ENCODE measurements at places on chromosomes 2 and 18.

- no peak for DNase-seq
These were observed 510.3 kb downstream of the RNF144A start for GRCh38 chr2:7427293-7428060.

DNA sequence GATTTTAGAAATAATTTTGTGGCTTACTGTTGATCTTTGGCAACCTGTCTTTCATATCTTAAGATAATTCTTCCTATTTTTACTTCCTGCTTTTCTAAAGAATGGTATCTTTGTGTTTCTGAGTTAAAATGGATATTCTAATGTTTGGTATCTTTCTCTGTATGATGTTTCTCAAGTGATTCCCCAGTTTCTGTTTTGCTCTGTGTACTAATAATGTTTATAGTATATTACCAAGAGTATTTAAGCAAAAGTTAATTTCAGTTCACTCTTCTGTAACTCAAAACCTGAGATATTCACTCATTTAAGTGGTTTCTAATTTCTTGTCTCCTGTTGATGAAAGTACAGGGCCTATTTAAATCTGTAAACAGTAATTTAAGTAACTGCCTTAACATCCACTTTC, 58.3 kb downstream of the CCDC150 start:
- no peak for DNase-seq

DNA sequence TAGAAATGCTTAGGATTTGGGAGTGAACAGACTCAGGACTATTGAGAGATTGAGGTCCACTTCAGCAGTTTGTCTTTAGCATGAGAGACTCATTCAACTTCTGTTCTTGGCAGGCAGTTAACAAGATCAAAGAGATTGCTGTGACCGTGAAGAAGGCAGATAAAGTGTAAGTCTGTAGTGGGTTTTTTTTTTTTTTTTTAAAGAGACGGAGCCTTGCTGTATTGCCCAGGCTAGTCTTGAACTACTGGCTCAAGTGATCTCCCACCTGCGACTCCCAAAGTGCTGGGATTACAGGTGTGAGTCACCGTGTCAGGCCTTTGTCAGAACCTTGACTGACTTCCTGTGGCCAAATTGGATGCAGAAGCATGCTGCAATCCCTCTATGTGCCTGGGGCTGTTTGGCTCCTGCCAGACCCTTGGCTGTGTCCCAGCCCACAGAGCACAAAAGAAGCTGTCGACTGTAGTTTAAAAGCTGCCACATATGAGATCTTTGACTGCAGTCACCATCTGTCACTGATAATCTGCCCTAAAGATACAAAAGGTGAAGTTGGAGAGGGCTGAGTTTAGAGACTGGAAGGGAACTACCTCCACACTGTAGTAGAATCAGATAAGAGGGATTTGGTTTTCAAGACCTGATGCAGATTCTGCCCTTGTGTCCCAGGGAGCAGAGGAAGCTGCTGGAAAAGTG, 9.9 kb downstream of the CCT7 start:
- DNase-seq, result no peak

DNA sequence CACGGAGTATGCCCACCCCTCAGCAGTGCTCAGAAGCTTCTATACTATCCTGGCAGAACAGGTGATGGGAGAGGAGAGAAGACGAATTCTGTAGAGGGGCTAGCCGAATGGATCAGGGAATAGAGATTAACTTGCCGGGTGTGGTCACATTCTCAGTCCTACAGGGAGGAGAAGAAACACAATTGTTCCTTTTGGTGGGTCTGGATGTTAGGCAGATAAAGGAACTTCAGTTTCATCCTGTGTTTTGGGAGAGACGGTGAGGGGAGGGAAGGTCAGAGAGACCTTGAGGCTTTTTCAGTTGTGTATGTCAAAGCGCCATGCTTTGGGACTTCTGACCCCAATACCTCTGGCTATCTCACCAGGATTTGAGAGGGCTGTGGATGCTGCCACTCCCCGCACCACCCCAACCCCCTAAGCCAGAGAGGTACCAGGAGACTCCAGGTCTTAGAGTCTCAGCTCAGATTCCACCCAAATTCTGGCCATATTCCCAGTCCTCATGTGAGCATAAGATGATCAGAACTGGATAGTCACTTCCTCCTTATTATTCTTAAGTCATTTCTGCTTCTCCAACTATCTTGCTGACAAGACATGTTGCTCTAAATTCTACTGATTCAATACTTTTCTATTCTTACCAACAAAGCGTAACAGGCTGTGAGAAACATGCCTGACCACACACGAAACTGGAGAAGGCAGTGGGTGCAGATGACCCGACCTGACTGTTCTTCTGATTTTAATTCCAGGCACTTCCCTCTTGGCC, 2.3 kb upstream of the TMEM37 start:
- DNase-seq, result no peak

DNA sequence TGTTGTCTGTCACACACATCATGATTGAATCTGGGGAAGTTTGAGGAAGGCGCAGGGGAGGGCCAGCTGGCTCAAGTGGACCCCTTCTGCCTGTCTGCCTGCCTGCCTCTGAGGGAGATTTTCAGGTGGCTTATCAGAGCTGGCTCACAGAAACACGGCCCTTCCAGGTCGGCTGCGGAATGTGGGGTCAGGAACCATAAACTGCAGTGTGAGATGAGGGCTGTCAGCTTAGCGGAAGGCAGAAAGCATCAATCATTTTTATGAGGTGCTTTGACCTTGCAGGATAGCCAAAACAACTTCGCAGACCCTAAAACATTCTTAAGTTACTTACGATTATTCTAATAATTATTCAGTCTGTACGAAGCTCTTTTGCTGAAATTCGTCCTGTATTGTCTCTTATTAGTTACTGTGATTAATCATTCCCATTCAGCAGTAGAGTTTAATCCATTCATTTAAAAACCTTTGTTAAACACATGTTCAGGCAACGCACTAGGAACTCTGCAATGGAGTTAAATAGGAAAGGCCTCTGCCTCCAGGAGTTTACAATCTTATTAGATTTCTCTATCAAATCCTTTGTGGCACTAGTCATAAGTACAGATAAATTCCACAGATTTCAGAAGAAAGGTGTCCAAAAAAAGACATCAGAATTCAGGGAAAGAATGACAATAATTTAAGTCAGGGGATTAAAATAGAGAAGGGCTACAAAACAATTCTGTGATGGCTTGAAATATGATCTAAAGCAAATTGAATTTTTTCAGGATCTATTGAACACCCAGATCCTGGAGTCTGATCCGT, 371.6 kb downstream of the HRH4 start:
- no peak for DNase-seq

- DNase-seq, result no peak
These were observed 24.5 kb downstream of the PTPN18 start for GRCh38 chr2:130380096-130380934.

DNA sequence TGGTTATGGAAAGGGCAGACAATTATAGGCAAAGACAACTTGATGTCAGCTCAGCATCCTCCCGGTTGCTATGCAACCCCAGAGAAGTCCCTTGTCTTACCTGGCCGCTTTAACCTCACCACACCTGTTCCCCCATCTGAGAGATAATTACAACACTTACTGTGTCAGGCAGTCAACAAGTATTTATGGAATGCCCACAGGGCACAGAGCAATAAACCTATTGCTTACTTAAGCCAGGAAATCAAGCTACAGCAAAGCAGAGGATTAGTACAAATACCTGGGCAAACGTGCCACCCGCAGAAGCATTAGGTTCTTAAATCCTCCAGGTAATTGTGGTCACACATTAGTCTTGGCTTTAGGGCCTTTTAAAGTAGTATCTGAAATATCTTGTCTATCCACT, 320.4 kb upstream of the REV1 start:
- no peak for DNase-seq

GRCh38 chr2:233925402-233925801, 8.2 kb downstream of the TRPM8 start:
- no peak for DNase-seq

GRCh38 chr2:96106991-96107707, 9.2 kb downstream of the ADRA2B start:
- no peak for DNase-seq

- DNase-seq, result no peak
These were observed 89.2 kb downstream of the NFATC1 start for GRCh38 chr18:79484661-79485621.

- no peak for DNase-seq
These were observed 45.6 kb upstream of the ITGAV start for GRCh38 chr2:186544255-186544675.

DNA sequence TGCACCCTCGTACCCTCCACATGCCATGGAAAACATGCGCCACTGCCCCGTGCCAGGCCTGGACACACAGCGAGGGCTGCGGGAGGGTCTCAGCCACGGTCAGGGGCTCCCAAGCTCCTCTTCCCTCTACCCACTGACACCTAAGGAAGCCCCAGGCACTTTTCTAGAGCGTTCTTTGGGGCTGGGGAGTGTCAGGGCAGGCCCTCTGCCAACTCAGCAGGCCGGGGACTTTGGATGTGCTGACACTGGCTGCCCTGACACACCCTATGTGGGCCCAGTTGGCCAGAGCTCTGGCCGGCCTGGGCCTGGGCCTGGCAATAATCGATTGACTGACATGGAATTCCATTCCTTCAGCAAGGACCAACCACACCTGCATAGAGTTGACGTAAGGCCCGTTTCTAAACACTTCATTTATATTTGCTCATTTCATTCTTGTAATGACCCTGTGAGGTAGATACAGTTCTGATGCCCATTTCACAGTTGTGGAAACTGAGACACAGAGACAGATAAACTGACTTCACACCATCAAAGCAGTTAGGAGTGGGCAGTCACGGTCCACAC, 70.5 kb downstream of the ZFP36L2 start:
- no peak for DNase-seq

- no peak for DNase-seq
These were observed 239.6 kb downstream of the MREG start for GRCh38 chr2:215773728-215774127.

- no peak for DNase-seq
These were observed 3.4 kb upstream of the STAMBP start for GRCh38 chr2:73825408-73825807.

DNA sequence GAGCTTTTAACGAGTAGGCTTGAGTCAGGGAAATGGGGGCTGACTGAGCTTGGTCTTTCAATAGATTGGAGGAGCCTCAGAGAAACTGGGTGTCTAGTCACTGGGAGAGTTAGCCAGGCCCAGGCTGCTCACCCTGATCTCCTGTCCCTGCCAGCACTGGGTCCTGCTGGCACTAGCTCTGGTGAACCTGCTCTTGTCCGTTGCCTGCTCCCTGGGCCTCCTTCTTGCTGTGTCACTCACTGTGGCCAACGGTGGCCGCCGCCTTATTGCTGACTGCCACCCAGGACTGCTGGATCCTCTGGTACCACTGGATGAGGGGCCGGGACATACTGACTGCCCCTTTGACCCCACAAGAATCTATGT, 720 bp downstream of the KRTCAP3 start:
- no peak for DNase-seq

GRCh38 chr2:9330612-9331270, 92.6 kb downstream of the ITGB1BP1 start:
- no peak for DNase-seq

- DNase-seq, result no peak
These were observed 864.0 kb upstream of the FSHR start for GRCh38 chr2:50018292-50018691.

GRCh38 chr2:110978756-110979470, 141.8 kb upstream of the BCL2L11 start:
- DNase-seq, result no peak

GRCh38 chr2:199219551-199219950, 238.2 kb downstream of the SATB2 start:
- no peak for DNase-seq

DNA sequence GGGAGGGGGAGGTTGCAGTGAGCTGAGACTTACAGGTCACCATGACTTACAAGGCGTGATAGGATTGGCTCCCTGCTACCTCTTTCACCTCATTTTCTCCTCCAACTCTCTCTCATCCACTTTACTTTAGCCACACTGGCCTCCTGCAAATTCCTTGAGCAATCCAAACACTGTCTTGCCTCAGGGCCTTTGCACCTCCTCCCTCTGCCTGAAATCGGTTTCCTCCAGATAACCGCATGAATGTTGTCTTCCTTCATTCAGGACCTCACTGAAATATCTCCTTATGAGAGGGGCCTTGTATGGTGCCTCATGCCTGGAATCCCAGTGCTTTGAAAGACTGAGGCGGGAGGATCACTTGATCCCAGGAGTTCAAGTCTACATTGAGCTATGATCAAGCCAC, 21.8 kb downstream of the WNT10A start:
- DNase-seq, result no peak

DNA sequence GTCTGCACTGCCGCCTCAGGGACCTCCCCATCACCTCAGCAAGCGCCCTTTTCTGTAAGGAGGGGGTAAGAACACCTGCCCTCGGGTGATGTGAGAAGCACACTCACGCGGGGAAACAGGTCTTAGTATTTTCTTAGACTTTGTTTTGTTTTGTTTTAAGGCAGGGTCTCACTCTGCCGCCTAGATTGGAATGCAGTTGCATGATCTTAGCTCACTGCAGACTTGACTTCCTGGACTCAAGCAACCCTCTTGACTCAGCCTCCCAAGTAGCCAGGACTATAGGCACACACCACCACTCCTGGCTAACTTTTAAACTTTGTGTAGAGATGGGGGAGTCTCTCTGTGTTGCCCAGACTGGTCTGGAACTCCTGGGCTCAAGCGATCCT, 37.1 kb downstream of the RAMP1 start:
- DNase-seq, result no peak

- no peak for DNase-seq
These were observed 669.3 kb downstream of the BCL11A start for GRCh38 chr2:59884166-59884565.

- DNase-seq, result no peak
These were observed at the start of gene KHK for GRCh38 chr2:27086724-27087593. Gene KHK (plus strand): TSS chr2:27086772. CDS start chr2:27087260, 488 bp downstream.

DNA sequence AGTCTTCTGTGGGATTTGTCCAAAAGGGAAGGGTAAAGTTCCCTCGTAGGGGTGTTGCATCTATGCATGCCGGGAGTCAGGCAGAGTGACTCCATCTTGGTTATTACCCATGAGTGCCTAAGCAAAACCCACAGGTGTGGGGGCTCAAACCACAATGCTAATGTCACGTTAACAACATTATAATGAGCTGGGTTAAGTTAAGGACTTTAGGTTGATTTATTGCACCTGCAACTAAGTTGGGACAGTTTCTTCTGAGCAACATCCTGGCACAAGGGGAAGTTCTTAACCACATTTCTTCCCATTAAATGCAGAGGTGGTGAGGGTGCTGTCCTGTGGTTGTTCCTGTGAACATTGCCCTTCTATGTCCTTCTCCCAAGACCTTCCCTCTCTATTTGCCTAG, 1596.8 kb upstream of the SLC39A10 start:
- DNase-seq, result no peak

DNA sequence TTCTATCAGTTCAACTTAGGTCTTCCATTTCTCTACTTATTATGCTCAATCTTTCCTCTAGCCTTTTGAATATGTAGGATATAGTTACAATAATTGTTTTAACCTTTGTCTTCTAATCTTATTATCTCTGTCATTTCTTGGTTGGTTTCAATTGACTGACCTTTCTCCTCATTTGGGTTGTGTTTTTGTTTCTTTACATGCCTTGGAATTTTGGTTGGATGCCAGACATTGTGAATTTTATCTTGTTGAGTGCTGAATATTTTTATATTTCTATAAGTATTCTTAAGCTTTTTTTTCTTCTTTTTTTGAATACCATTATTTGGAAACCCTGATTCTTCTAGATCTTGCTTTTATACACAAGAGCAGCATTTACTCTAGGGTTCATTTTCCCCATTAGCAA, 30.7 kb upstream of the TMEM247 start:
- no peak for DNase-seq

- no peak for DNase-seq
These were observed 42.1 kb downstream of the ODC1 start for GRCh38 chr2:10406016-10406415.
